ENCODE measurements at places on chromosomes 11 and 22. TPM values are rescaled to one million over a fixed set of nuclear protein-coding genes. Genes with fewer than 3 reads are reported as not detected.

DNA sequence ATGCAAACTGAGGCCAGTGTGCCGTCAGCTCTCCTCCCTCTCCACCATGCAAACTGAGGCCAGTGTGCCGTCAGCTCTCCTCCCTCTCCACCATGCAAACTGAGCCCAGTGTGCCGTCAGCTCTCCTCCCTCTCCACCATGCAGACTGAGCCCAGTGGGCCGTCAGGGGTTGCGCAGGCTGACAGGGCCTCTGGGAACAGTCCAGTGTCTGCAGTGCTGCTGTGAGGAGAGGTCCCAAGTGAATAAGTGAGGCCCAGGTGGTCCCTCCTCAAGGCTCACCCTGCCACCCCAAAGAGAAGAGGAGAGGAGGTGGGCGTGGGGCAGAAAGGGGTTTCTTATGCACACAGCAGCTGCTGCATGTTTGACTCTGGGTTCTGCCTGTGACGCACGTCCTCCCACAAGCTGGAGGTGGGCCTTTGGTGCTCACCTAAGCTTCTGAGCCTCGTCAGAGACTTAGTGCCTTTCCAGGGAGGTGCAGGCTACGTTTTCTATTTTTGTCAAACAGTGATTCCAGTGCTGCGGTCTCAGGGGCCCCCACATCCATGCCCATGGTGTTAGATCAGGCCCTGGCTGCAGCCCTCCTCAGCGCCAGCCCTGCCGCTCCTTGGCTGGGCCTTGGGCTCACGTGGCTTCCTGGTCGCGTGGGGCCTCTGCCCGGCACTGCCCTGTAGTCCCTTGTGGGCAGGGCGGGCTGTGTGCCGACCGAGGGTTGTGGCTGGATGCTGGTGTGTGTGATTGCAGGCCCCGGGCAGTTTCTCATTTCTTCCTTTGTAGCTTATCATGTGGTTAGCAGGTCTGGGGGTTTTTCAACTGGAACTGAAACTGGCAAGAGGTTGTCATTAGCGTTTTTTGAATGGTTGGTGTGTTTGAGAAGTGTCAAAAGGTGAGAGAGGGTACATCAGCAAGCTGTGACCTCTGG lies 7.1 kb downstream of the TPCN2 start:
- no peak for DNase-seq

DNA sequence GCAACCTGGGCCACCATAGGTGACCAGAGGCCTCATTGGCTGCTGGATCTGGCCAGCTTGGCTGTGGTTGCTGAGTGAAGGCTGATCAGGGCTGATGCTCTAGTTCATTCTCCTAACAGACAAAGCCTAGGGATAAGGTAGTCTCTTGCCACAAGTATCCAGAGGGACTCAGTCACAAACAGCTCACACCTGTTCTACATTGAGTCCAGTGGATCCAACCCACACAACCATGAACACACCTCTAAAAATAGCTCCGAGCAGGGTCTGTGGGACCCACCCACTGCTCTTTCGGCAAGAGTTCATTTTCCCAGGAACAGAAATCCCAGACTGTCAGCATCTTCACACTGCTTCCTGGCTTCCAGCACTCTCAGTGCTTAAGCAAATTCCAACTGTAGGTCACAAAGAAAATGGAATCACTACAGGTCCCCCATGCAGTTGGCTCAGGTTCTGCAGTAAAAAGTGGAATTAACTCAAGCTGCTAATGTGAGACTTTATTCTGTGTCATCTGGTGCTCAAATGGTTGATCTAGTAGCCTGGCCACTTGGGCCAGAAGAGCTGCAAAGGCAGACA lies 67.3 kb downstream of the PPFIBP2 start:
- DNase-seq, result no peak

DNA sequence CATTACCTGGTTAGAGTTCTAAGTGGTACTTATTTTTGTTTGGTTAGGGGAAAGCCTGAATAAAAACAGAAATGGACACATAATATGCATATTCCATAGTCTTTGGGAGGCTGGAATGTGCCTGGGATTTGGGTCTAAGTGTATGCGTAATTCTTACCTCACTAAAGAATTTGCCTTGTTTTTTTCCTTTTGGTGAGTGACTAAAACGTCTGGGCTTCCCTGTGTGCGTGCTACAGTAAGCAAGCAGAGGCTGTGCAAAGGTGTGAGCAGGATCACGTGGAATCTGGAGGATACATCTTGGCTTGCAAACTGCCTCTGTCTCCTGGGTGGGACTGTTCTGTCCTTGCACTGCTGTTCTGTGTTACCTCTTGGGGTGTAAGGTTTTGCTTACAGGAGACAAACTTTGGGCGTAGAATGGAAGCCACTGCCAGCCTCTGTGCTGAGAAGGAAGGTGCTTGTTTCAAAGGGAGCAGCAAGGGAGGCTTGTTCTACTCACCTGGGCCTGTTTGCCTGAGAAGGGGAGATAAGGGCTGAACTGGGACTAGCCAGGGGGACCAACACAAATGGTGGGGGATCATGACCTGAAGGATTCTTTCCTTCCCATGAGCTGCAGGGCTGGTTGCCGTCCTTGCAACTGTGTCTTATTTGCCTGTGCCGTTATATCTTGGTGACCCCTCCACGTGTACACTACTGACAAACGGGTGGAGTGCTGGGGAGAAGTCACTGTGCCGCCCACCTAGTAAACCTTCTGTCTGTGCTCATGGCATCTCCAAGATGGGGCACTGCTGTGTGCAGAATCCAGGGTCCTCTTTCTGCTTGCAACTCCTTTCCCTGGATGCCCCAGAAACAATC lies 4.5 kb downstream of the NEAT1 start:
- DNase-seq, result peak; percentile 51

DNA sequence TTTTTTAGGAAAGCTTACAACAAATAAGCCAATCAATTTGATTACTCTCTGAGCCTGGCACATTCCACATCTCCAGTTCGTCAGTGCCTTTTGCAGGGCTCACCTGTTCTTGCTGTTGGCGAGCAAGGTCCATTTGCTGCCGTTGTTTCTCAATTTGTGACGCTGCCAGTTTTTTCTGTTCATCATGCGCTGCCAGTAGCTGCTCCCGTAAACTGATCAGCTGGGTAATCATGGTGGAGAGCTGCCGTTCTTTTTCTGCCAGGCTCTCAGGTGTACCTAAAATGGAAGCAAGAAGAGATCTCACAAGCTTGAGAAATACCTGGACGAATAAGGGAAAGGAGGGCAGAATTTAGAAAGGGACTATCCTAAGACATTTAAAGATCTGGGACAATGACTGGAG lies 169.7 kb downstream of the SOX6 start:
- no peak for DNase-seq

- no peak for DNase-seq
Measured at GRCh38 chr22:32183625-32184024, 21.2 kb downstream of the RFPL2 start.

GRCh38 chr11:2213384-2213842 lies 41.8 kb upstream of the TH start:
- peak; percentile 41 for DNase-seq

DNA sequence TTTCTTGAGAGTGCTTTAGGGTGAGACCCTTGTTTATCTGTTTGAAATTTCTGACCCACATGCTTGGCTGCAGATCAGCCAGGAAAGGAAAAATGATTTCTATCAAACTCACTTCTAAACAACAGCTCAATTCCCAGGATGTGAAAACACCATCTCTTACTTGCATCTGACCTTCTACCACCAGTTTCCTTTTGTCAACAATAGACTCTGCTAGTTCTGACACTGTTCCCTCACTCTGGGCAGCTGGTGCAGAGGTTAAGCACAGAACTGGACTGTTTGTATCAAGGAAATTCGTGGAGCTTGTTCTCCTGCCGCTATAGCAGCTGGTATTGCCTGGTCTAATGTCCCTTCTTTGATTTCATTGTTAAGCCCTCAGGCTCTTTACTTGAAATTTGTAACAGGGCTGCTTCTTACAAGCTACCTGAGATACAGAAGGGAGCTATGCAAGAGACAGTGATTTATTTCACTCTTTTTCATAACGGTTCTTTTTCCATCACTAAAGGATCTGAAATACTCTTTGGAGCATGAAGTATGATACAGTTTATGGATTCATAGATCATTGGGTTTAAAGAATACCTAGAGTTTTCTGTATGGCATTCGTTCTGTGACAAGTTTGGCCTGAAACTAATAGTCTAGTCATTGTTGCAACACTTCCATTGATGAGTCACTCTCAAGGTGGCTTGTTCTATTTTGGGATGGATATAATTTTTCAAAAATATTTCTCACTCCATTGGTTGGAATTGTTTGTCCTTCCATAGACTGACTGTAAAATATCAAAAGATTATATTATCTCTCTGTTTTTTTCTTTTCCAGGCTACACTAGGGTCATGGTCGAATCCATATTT lies 178.2 kb upstream of the ZC3H12C start:
- DNase-seq, result no peak

DNA sequence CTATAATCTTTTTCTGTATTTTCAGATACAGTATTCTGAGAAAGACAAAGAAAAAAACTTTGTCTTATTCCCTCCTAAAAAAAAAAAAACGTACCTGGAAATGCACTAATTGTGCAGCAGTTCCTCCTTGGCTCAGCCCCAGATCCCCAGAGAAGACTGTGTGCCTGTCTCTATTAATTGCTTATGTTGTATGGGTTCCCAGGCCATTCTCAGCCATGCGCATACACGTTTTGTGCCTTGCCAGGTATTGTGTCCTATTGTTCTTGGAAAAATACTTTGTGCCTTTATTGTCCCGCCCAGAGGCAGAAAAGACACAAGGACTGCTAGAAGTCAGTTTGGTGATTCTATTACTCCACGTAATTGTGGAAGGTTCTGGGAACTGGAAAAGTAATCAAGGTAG lies 91.2 kb downstream of the PIWIL4 start:
- no peak for DNase-seq

DNA sequence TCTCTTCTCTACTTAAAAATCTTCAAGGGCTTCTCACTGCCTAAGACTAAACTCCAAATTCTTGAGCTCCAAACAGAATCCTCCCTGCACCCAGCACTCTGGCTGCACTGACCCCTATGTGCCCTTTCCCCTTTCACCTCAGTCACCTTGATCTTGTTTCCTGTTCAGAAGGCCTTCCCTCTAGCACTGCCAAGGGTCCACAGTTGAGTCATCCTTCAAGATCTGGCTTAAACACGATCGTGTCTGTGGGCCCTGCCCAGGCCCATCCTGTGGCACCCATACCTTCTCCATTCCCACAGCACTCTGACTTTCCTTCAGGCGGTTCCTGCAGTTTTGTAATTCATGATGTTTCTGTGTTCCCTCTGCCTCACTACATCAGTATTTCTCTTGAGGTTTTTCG lies 129.2 kb downstream of the ARL14EP start:
- no peak for DNase-seq

DNA sequence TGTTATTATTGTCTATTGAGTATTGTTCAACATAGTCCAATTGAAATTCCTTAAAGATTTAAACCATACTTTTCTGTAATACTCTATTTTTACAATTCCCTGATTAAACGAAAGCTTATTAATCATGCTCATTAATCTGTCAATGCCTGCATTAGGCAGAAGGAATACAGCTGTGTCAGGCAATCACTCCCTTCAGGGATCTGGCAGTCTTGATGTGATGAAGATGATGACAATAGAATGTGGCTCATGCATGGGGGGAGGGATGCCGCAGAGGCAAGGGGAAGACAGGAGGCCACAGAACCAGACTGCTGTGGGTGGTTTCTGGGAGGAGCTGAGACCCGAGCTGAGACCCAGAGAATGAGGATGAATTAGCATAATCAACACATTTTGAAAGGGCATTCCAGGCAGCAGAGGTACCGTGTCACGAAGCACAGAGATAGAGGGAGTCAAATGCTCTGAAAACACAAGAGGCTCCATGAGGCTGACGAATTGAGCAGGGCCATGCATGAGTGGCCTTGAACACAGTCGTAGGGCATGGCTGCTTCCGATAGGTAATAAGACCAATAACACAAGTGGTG lies 1075.5 kb downstream of the OPCML start:
- DNase-seq, result no peak

- DNase-seq, result no peak
Measured at GRCh38 chr11:79314906-79315689, 125.7 kb downstream of the TENM4 start.

GRCh38 chr11:2688381-2689231 lies 11.2 kb downstream of the KCNQ1OT1 start:
- peak; percentile 28 for DNase-seq

Gene TTC36
- 0.68 TPM for total RNA-seq

Gene PKNOX2
- total RNA-seq, result not detected

Gene P2RX3
- total RNA-seq, result not detected

Gene LINC01488
- total RNA-seq, result not detected

Gene PRRG4
- total RNA-seq, result 0.33 TPM
